ENCODE measurements at places on chromosomes 16 and 17.
A peak's percentile ranks its signal among the peaks of the same experiment; 100 is the strongest.

DNA sequence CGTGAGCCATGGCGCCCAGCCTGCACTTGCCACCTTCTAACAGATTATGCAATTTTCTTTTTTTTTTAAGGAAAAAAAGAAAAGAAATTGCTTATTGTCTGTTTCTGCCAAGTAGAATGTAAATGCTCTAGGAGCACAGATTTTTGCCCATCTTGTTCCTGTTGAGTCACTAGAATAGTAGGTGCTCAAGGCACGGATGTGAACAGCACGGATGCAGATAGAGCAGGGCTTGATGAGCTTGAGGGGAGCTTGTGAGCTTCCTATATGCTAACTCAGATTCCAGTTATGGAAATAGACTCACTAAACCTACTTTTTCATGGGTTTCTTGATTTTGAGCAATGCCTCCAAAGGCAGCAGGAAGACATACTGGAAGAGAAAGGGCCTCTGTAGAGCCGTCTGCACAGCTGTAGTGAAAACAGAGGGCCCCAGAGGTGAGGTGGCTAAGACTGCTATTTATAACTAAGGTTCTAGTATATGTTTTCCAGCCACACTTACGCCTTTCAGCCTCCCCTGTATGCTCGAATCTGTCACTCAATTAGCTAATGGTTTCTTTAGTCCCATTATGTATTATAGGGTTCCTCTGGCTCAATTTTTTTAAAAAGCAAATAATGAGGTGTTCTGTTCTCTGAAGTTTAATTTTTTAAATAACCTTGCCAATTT is 72.8 kb downstream of the WWP2 start:
- DNase-seq: no peak

DNA sequence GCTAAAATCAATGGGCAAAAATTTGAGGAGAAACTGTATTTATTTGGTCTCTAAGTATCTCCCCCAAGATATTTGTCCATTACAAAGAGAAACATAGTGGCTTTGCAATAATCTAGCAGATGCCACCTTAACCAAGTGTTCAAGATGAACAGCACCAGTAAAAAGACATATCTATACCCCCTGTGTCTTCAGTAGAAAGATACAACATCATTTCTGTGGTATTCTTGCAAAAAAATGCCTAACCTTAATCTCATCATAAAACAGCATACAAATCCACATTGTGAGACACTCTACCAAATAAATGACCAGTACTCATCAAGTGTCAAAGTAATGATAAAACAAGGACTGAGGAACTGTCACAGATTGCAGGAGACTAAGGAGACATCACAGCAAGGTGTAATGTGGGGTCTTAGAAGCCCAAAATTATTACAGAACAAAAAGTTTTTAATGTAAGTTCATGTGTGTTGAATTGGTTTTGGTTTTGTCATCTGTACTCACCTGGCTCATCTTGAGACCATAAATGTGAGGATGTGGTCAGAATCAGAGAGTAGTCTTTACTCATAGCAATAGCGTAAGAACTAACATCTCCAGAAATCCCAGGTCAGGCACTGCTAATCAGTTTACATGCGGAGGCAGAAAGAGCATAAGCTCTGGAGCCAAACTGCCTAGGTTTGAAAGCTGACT is 77.2 kb downstream of the AATF start:
- DNase-seq: no peak

DNA sequence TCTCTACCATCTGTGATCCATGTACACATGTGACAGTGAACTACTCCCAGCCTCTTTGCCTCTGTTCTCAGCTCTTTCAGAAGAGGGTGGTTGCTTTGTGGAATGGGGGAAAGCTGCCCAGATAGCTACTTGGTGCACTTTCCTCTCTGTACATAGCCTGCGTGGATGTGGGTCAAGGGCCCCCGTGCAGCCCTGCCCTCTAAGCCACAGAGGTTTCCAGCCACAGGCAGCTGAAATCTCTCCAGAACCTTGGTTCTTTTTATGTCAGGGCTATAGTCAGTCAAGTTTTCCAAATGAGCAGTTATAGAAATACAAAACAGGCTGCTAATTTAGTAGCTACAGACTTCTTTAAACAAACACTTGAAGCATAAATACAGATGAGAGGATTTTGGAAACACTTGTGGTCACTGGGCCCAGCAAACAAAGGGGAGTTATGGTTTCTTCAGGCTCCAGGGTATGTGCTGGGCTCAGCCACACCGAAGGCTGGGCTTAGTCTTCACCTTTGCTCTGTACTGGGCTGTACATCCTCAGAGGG is 199.7 kb upstream of the ASIC2 start:
- DNase-seq: no peak

DNA sequence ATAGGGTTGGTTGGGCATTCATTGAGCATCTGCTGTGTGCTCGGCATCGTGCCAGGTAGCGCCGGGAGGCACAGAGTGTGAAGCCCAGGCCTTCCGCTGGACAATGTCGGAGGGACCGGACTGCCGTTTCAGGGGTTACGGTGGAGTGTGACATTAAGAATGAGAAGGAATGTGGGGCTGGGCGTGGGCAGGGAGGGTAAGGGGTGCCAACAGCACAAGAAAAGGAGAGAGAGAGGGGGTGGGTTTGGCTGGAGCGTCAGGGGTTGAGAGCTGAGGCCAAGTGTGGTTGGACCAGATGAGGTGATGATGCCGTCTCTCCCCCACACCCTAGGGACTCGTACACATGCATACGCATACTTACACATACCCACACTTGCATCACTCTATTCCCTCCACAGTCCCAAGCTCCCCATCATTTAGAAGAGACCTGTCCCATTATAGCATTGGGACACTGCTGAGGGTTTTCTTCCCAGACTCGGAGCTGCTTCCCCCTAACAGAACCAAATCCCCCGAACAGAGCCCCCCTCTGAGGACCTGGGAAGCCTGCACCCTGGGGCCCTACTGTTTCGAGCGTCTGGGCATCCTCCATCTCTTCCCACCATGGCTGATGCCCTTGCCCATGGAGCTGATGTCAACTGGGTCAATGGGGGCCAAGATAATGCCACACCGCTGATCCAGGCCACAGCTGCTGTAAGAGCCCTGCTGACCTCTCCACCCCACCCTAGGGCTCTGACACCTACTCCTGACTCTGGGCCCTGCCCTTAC is 3.3 kb upstream of the KCTD11 start:
- DNase-seq: no peak

GRCh38 chr17:8019166-8019565 is 16.8 kb downstream of the GUCY2D start:
- DNase-seq: no peak

- DNase-seq: no peak
Observed at GRCh38 chr17:27798376-27798775, 2.0 kb downstream of the NOS2 start.

DNA sequence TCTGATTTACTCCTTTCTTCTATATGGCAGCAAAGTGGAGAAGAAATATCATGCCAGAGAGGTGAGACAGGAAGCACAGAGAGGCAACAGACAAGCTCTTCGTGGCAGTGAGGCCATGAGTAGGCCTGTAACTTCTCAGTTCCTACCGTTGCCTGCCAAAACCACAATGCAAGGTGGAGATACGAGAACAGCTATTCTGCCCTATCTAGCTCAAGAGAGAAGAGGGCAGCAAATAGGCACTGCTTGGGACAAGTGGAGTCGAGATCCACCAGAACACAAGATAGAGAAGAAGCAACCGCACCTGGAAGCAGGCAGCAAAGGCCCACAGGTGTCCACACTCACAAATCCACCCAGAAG is 24.8 kb downstream of the RANBP10 start:
- no peak for DNase-seq

GRCh38 chr16:76294396-76295214 is 17.4 kb downstream of the CNTNAP4 start:
- DNase-seq: no peak

- DNase-seq: no peak
Observed at GRCh38 chr17:164303-165235, 16.9 kb downstream of the DOC2B start.

DNA sequence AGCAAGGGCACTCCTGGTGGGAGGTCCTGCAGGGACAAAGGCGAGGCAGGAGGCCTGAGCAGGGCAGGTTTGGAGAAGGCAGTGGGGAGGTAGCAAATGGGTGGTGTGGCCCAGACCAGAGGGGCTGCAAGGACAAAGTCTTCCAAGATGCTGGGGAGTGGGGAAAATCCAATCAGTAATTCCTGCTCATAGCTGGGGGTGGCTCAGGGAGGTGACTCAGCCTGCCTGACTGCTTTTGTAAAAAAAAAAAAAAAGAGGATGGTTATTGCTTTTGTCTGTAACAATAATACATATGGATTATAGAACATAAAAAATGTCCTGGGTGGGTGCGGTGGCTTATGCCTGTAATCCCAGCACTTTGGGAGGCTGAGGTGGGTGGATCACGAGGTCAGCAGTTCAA is 5.2 kb downstream of the IL34 start:
- no peak for DNase-seq

GRCh38 chr17:81412490-81413093 is 17.3 kb downstream of the BAHCC1 start:
- no peak for DNase-seq

GRCh38 chr17:74393346-74393942 is 26.1 kb downstream of the GPR142 start:
- DNase-seq: no peak

GRCh38 chr16:85707528-85708095 is 18.9 kb upstream of the GINS2 start:
- DNase-seq: peak; percentile 53

- DNase-seq: no peak
Observed at GRCh38 chr16:68081861-68082628, 3.1 kb upstream of the NFATC3 start.

- no peak for DNase-seq
Observed at GRCh38 chr16:30677931-30678585, 19.8 kb downstream of the FBRS start.

GRCh38 chr17:61568219-61569072 is 22.6 kb downstream of the NACA2 start:
- no peak for DNase-seq

DNA sequence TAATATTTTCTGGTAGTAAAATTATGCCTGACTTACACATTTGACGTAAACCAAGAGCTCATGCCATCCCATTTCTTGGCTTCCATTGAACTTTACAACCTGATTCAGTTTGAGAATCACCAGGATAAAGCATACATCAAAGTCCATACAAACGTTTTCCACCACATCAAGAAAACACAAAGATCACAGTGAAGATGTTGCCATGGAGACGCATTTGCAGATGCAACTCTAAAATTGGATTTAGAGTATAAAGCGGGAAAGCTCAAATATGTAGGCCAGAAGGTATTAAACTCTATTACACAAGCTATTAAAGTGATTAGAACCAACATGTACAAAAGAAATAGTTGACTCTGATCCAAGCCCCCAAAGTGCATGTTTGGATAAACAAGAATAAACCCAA is 10.4 kb downstream of the C16orf46 start:
- no peak for DNase-seq

DNA sequence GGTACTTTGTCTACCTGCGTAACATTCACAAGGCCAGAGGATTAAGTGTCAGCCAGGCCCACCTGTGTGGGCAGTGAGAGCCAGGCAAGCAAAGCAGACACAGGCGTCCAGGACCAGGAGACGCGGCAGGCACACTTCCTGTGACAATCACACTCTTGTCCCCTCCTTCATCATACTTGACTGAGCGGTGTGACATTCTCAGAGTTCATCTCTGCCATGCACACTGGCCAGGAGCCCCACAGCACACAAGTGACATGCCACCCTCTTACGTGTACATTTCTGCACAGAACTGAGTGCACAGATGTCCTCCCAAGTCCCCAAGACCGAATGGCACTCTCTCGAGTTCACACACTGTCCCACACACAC is 8.7 kb downstream of the PPP1R9B start:
- DNase-seq: no peak

DNA sequence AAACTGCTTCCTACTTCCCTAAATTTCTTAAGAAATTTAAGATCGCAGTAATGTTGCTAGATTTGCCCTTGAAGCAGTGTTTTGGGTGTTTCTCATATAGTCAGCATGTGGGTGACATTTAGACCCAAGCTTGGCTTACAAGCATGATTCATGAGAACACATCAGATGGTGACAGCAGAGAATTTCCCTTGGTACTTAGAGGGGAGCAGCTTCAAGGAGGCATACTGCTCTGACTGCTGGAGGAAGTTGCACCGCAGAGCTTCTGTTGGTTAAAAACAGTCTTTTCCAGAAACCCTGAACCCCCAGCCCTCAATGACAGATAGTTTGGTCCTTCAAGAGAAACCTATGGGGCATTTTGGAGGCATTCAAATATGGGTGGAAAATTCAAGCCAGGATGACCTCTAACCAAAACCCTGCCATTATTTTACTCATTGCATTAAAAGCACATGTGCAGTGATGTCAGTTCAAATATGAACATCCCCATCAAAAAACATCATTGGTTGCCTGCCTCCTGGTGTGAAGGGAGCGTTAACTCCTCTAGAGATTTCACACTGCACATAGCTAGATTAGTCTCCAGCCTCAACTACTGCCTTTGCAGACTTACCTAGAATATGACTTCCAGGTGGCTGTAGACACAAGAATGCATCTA is 201.5 kb upstream of the CACNG5 start:
- no peak for DNase-seq

GRCh38 chr17:48850792-48851323 is 20.0 kb downstream of the CALCOCO2 start:
- DNase-seq: no peak

- peak; percentile 36 for DNase-seq
Observed at GRCh38 chr17:73782641-73783381, 138.6 kb upstream of the SDK2 start.

DNA sequence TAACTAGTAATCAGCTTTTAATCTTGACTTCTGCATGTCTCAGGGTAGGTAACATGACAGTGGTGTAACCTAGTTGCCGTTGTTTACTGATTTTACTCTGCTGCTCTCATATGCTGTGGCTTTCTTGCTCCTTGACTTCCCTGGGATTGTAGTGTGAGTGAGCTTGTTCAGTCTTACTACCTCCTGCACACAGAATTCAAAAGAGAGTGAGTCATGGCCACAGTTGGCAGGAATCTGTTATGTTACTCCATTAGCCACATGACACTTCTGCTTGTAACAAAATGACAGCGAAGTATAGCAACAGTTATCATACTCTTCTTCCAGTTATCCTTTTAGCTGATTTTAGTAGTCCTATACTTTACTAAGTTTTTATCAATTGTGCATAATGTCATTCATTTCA is 18.8 kb downstream of the TNRC6A start:
- no peak for DNase-seq

DNA sequence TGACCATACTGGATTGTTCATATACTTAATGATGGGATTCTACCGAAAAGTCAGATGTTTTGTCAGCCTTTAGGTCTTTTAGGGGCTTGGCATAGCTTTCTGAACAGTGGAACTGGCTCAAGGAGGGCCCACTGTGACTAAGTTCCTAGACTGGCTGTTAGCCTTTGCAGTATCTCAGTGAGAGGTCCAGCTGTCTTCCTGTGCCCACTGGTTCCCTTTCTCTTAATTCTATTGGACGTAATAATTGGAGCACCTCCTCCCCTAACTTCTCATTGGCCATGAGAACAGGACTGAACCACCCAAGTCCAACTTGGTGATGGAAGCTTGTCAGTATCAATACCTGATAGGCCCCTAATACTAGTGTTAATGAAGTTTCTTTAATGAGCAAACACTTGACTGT is 13.5 kb downstream of the KPNA2 start:
- no peak for DNase-seq

DNA sequence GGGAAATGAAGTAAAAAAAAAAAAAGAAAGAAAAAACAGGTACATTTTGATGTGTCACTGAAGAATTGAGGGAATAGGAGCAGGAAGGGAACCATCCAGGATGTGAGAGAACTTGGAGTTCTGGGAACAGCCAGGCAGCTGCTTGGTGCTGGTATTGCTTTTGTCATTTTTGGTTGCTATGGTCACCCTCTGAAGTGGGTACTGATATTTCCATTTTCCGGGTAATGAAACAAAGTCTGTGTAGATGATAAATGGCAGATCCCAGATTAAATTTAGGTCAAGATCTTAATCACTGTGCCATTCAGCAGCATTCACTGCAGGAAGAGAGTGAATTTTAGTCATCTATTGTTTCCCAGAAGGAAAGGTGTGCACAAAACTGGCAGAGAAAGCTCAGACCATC is 93.6 kb downstream of the ABCA8 start:
- DNase-seq: no peak
